Stimulated activated CD8-positive, alpha-beta memory T cell treated with anti-CD3 and anti-CD28 coated beads, Interleukin-15, amount 100 ng/mL, for 1 hour (primary cell): ENCODE measurements at places on chromosomes 5 and 9.

DNA sequence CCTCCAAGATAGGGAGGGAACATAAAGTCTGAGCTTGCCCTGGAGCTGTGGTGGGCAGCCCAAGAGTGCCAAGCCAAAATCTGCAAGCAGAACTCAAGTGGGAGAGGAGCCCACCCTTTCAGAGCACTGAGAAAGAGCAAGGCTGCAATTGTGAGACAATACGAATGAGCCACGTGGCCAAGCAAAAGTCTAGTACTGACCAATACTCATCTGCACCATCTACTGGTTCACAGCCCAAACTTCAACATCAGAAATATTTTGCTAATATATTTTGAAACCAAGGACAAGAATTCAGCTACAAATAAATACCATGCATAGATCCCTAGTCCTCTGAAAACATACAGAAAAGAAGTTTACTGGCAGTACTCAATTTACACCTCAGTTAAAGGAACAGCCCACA, 696.2 kb upstream of the COX7C start:
- no peak for DNase-seq

GRCh38 chr5:72906806-72907205, 49.0 kb upstream of the FCHO2 start:
- DNase-seq = no peak

GRCh38 chr9:13915131-13915530, 398.8 kb downstream of the NFIB start:
- no peak for DNase-seq

GRCh38 chr9:134055981-134056461, 11.8 kb downstream of the BRD3 start:
- DNase-seq = no peak

DNA sequence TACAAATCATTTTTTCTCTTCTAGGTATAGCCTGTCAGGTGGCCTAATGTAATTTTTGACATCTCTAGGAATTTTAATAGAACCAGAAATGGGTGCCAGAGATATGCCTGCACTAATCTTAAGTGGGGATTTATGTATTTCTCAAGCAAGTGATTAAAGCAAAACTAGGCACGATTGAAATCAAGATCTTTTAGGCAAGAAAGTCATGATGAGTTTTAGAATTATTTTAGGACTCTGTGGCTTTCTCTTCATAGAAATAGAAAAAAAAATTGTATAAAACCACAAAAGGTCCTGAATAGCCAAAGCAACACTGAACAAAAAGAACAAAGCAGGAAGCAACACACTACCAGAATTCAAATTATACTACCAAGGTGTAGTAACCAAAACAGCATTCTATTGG, 952 bp upstream of the AMACR start:
- DNase-seq = no peak

GRCh38 chr5:111551161-111551560, 38.8 kb upstream of the STARD4 start:
- no peak for DNase-seq

DNA sequence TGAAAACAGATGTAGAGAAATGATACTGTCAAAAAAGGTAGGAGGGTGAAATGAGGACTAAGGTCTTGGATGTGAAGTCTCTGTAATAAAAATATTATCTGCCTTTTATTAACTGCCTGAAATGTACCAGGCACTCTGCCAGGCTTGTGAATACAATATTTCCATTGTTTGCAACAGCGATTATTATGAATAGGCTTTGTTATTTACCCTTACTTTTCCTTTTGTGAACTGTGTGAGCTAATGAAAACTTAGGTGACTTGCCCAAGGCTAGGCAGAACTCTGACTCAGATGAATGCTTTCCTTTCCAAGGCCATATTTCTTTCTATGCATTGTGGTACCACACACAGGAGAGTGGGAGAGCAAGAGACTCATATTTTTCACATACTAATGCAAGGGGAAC, 204.1 kb downstream of the CDH12 start:
- no peak for DNase-seq

DNA sequence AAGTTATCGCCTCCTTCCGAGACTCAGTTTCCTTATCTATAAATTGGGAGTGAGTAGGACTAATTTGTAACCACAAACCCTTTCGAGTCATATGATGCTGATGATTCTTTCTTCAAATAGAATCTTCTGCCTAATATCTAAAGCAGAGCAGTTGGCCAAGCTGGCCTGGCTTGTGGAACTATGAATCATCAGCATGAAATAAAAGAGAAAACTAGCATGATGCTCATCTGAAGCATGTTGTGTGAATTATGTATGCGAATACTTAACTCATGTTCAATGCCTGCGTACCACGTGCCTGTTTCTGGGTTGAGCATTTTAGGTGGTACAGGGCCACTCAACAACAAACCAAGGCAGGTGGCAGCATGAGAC, 15.0 kb upstream of the ORM1 start:
- DNase-seq = no peak

- DNase-seq = no peak
Measured at GRCh38 chr5:100789694-100790093, 113.4 kb downstream of the ST8SIA4 start.

DNA sequence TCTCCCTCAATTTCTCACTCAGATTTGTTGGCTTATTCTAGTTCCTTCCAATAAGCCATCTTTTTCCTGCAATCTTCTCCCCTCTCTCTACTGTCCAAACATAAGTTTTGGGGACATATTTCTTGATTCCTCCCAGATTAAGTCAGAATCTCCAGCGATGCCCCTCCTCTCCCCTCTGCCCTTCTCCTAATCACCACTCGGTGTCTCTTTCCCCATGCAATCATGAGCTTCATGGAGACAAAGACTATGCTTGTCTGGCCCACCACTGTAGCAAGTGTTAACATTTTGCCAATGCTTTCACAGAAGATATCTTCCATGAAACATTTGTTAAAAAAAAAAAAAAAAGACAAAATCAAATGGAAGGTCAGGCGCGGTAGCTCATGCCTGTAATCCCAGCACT, 42.4 kb downstream of the PDE6A start:
- no peak for DNase-seq

- no peak for DNase-seq
Measured at GRCh38 chr9:114722081-114722621, 40.2 kb upstream of the TEX48 start.
